ENCODE measurements at places on chromosomes 4 and X. TPM values are rescaled to one million over a fixed set of nuclear protein-coding genes. Genes with fewer than 3 reads are reported as not detected.

The ATP10D gene
- 12.5 TPM for total RNA-seq

- no peak for DNase-seq
Observed at GRCh38 chrX:23799469-23800065, 16.6 kb downstream of the SAT1 start.

GRCh38 chr4:89615051-89615450 is 221.9 kb downstream of the SNCA start:
- no peak for DNase-seq

GRCh38 chr4:48122756-48123155 is 11.3 kb downstream of the TXK start:
- DNase-seq: no peak

DNA sequence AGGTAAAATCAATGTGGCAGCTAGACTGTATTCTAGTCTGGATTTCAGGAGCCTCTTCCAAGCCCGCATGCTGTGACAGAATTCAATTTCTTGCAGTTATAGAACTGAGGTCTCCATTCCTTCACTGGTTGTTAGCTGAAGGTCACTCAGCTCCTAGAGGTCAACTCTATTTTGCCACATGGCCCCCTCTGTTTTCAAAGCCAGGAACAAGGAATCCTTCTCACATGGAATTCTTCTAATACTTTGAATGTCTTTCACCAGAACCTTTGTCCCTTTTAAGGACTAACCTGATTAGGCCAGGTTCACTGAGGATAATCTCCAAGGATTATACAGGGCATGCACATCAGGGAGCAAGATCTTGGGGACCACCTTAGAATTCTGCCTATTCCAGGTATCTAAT is 23.4 kb upstream of the MMRN1 start:
- no peak for DNase-seq

- no peak for DNase-seq
Observed at GRCh38 chr4:182649698-182650477, 267.3 kb downstream of the DCTD start.

DNA sequence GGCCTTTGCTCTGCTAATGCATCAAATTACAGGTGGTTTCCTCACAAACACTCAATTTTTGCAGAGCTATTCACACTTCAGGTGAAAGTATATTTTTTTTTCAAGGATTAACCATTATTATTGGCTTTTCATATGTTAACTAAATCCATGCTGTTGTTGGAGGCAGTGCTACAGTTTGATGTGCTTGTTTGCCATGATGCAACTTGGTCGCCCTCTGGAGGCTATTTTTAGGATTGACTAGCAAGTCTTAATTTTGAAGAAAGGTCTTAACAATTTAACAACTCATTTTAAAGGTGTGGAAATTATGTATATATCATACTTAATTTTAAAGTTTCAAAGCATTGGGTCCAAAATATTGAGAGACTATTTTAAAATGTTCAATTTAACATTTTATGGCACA is 168.8 kb upstream of the FAM47A start:
- peak; percentile 25 for DNase-seq

GRCh38 chr4:89007338-89007939 is 49.5 kb downstream of the FAM13A start:
- no peak for DNase-seq

DNA sequence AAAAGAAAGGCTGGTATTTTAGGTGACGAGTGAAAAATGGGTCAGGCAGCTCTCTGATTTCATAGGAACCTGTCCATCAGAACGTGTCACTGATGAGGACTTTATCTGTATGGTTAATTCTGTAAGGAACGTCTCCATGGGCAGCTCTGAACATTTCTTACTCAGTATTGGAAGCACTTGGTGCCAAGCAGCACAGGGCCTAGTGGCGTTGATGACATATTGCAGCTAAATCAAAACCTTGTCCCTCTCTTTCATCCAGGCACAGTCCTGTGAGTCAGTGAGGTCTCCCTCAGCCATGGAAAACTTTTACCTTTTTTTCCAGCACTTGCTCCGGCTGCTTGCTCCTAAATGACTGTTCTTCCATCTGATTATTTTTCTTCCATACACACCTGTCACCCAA is 301.9 kb downstream of the DHX15 start:
- no peak for DNase-seq

DNA sequence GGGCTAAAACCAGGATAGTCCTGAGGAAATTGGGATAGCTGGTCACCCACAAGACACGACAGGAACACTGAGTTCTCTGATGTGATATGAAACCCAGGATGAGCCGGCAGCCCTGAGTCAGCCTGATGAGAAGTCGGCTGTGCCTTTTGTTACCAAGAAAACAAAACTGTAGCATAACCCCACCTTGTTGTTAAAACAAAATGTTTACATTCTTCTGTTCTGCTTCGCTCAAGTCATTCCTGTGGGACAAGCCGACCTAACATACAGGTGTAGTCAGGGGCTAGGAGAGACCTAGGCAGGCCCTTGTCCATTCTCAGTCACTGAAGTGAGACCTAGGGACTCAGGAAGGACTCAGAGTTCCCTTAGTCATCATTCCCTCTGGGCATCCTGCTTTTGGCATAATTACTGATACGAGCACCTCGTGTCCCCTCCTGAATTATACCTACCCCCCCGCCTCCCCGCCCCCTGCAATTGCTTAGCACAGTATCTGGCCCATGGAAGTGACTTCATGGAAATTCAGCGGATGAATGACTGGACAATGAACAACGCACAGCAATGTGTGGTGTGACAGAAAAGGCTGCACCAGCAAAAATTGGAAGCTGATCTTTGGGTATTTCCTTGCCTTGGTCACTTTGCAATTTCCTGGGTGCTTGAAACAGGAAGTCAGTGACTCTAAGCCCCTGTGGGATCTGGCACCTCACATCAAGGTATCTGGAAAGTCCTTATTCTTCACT is 31.9 kb upstream of the TLR2 start:
- DNase-seq: no peak

GRCh38 chr4:41413670-41414411 is 124.1 kb upstream of the LIMCH1 start:
- no peak for DNase-seq

DNA sequence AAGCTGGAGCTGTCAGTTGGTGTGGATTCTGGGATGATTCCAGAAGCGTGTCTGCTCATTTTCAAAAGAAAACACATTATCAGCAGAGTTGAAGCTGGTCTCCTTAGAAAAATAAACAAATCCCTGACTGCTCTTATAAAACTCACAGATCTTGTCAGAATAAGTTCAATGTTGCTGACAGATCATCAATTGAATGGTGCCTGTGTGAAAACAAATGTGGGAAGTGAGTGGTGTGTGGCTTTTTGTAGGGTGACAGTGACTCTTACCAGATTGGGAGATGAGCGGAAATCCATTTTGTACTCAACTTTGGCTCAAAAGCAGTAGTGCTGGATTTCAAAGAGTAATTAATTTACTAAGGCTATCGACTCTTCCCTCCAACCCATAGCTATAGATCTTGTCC is 807.8 kb downstream of the RAPGEF2 start:
- DNase-seq: no peak

DNA sequence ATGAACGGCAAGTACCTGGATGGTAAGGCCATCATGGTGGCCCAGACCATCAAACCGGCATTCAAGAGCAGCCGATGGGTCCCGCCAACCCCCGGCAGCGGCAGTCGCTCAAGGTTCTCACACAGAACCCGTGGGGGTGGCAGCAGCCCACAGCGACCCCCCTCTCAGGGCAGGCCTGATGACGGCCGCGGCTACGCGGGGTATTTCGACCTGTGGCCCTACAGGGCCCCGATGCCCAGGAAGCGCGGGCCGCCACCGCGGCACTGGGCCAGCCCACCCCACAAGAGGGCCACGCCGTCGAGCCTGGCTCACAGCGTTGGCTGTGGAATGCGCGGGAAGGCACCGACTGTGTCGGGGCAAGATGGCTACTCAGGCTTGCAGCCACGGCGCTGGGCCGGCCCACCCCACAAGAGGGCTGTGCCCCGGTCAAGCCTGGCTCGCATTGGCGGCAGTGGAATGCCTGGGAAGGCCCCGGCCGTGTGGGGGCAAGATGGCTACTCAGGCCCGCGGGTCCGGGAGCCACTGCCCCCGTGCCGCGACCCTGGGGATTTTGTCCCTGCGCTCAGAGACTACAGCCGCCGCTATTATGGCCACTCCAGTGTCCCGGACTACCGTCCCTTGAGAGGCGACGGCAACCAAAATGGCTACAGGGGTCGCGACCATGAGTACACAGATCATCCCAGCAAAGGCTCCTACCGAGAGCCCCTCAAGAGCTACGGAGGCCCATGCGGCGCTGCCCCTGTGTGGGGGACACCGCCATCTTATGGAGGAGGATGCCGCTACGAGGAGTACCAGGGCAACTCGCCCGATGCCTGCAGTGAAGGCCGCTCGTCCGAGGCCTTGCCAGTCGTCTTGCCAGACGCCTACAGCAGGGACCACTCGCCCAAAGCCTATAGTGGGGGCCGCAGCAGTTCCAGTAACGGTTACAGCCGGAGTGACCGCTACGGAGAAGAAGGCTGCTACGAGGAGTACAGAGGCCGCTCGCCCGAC is 731 bp downstream of the RBMXL3 start:
- no peak for DNase-seq
